ENCODE measurements at places on chromosomes 4 and X.

DNA sequence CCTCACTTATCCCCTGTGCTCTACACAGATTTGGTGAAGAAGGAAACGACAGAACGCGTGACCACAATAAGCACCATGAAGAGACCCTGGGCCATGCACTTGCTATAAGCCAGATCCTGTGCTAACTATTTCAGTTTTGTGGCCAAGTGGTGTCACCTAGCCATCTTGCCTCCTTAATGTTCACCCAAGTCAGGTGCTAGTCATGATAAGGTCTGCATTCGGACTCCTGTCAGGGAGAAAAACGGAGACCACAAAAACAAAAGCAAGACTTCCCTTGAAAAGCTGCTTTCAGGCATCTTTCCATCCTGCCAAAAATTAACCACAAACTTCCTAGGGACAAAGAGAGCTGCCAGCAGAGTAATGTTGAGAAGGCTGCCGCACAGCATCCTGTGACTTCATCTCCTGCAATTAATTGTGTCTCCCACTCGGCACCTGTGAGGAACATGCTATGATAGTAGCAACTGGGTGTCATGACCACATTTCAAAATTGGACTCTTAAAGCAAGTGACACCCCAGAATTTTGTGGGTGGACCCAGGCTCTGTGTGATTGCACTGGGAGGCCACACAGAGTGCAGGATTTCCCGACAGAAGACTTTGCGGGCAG lies 8.8 kb upstream of the IDS start:
- no peak for DNase-seq

DNA sequence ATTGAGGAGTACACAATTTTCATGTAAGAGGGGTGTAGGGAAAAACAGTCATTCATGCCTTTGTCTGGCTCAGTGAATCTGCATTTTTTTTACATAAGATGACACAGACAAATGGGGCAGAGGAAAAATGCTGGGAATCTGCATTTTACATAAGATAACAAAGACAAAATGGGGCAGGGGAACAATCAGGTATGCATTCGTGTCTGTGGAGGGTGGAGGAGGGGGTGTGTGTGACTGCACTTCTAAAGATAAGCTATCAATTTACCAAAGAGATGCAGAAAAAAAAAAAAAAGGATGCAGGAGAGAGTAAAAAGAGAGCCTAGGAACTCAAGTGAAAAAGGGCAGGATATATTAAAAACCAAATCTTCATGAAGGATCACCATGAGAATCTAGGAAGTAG lies 637.4 kb downstream of the ZNF674 start:
- no peak for DNase-seq

DNA sequence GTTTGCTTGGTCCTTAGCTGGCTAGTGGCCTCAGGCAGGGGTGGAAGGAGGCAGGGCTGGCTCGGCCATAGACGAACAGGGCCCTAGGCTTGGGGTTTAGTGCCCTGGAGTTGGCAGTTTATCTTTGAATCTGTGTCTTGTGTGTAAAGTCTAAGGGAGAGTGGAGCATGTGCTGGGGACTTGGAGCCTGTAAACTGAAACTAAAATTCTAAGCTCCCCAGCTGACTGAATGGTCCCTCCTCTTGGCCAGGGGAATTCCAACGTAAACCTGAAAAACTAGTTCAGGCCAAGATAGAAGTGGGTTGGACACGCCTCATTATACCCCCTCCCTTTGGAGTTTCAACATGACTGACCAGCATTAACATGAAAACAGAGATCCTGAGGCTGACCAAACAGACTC lies 46.1 kb upstream of the GPR78 start:
- no peak for DNase-seq

DNA sequence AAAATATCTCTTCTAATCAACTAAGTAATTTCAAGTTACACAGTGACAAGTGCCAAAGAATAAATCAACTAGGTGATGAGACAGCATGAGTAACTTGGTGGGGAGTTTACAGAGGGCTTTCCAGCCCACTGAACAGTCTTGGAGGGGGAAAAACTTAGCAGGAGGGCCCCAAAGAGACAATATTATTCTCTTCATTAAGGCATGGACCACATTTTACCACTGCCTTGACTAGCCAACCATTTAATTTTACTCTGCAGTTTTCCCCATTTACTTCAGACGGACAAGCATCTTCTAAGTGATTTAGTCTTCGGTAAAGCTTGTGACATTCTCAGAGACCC lies 25.3 kb upstream of the GATB start:
- no peak for DNase-seq

DNA sequence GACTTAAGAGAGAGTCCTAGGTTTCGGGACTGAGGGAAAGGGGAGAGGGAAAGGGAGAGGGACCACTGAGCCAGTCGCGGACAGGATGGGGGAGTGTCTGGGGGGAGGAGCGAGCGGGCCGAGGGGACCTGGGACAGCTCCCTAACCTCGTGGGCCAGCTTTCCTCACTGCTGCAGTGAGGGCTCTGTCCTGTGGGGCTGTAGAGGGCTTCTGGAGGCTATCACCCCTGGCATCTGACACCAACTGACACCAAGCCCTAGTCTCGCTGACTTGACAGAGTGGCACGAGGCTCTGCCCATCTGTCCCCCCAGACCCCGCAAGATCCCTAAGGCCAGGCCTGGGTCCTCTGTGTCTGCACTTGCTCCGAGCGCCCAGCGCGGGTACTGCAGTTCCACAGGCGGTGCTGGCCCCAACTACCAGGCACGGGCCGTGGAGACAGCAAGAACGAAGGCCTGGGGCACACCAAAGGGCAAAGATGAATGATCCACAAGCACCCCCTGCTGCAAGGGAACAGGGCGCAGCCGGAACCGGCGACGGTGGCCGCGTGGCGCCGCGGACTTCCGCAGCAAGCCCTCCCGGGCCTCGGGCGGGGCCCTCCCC lies 465 bp downstream of the HAUS7 start:
- DNase-seq = no peak

- no peak for DNase-seq
Observed at GRCh38 chr4:4647041-4647440, 105.2 kb upstream of the STX18 start.

- no peak for DNase-seq
Observed at GRCh38 chr4:10965196-10965595, 280.6 kb upstream of the CLNK start.

GRCh38 chr4:126627255-126627654 lies 1005.5 kb upstream of the INTU start:
- DNase-seq = no peak

- DNase-seq = no peak
Observed at GRCh38 chr4:38235354-38235753, 275.2 kb downstream of the PTTG2 start.
